ENCODE measurements at places on chromosomes 12 and 14.

DNA sequence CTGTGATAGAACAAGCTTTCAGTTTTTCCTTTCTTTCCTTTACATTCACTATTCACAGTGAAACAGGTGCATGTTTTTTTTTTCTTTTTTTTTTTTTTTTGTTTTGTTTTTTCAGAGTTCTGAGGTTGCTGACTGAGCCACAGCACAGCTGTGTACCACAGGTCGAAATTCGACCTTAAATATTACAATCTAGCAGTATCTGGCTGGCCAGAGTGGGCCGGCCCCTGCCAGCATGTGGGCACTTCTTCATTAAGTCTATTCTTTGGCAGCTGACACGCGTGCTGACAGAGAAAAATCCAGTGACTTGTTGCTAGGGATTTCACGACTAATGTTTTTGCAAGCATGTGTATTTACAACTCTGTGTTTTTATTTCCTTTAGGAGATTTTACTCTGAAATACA is 33.9 kb downstream of the FBXO33 start:
- no peak for DNase-seq

DNA sequence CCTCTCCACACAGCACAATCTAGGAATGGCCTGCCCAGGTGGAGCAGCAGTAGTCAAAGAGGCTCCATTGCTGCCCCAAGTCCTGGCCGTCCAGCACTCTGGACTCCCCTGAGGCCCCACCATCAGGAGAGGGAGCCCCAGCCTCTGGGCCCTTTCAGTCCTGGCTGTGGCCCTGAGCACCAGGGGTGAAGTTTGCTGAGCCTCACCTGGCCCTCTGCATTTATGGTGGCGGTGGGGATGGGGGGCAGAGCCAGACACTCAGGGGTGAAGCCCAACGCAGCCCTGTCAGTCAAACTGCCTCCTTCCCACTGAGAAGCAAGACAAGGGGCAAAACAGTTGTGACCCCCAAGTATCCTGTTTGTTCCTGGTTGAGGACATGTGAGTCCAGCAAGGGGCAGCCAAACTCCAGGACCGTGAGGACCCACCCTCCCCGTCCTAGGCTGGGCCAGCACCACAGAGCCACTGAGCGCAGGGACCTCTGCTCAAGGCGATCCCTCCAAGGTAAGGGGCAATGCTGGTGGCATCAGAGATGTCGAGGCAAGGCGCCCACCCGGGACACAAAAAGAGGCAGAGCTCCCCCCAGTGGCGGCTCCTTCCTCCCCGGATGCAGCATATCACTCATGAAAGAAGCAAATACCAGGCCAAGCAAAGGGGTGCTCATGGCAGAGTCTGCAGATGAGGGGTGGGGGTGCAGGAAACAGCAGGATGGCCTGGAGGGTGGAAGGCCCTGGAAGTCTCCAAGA is 4.8 kb upstream of the AMN start:
- peak; percentile 38 for DNase-seq

- DNase-seq, result no peak
These were observed 121.7 kb upstream of the NAP1L1 start for GRCh38 chr12:76206039-76206676.

GRCh38 chr12:42957136-42957535 is 367.6 kb upstream of the PRICKLE1 start:
- no peak for DNase-seq

All from stimulated activated CD8-positive, alpha-beta memory T cell treated with anti-CD3 and anti-CD28 coated beads, Interleukin-2, amount 100 ng/mL, for 1 hour (primary cell).